Spinal cord (tissue), 10 donors: ENCODE measurements at places on chromosomes 5 and 9. TPM values are rescaled to one million over a fixed set of nuclear protein-coding genes. Genes with fewer than 3 reads are reported as not detected.
A peak's percentile ranks its signal among the peaks of the same experiment; 100 is the strongest.

TMOD1 gene
- total RNA-seq = 27.3 TPM

PCDHB3 gene
- total RNA-seq = 5.5 TPM

- peaks cover 10% of the 10 kb centered on the region for H3K4me1 ChIP-seq
- H3K4me3 ChIP-seq = no peak overlapping the region
- peaks cover 48% of the 10 kb centered on the region for H3K36me3 ChIP-seq
- H3K27ac ChIP-seq = no peak overlapping the region
- DNase-seq = no peak
Observed at GRCh38 chr9:135095470-135096407, 8.3 kb downstream of the OLFM1 start.

LNPEP gene
- total RNA-seq = 98.3 TPM

GRCh38 chr5:76610196-76610595 is 13.0 kb downstream of the F2RL2 start:
- no peak overlapping the region for H3K4me3 ChIP-seq
- no peak for DNase-seq
- peaks cover 3% of the 10 kb centered on the region for H3K4me1 ChIP-seq

DNA sequence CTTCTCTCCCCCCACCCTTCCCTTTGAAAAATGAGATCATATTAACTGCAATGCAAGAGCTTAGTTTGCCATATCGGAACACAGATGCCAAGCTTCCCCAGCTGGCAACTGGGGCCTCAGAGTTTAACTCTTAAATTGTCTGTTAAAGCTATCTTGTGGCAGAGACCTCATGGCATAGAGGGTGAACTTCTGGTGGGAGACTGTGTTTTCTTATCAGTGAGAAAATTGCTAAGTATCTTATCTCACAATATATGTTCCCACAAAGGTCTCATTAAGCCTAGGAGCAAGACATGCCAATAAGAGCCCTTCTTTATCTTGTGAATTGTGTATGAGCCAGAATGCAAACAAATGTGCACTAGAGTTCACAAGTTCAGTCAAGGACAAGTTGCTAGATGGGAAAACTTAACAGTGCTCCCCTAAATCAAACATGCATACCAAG is 12.3 kb downstream of the NFIB start:
- no peaks in the 10 kb centered on the region for H3K27me3 ChIP-seq
- H3K4me1 ChIP-seq = peaks cover 11% of the 10 kb centered on the region
- H3K27ac ChIP-seq = peak overlapping the region; percentile 72
- H3K36me3 ChIP-seq = no peaks in the 10 kb centered on the region
- no peak for DNase-seq

RAD50 gene
- 27.7 TPM for total RNA-seq

GRCh38 chr9:82532504-82533180 is 530.3 kb downstream of the RASEF start:
- no peak overlapping the region for H3K27ac ChIP-seq
- H3K4me3 ChIP-seq = no peak overlapping the region
- peak; percentile 47 for DNase-seq
- H3K36me3 ChIP-seq = no peaks in the 10 kb centered on the region
- H3K27me3 ChIP-seq = no peaks in the 10 kb centered on the region

SLC25A2 gene
- not detected for total RNA-seq

DNA sequence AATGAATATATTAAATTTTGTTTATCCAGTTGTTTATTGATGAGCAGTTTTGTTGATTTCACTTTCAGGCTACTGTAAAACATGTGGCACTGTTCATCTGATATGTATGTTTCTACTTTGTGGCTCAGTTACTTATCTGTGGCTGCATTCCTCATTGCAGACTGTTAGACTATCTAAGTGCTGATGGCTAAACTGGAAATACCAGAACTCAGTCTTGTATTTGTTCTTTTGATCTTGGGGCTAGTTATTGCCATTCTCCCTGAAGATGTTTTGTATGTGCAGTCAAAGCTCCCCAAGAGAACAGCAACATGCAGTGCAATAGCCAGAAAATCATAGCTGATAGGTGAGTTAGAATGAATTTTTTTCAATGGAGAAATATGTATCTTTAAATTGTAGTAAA is 162.2 kb downstream of the GADD45G start:
- no peak for DNase-seq
- H3K4me1 ChIP-seq = peaks cover 5% of the 10 kb centered on the region
- no peaks in the 10 kb centered on the region for H3K36me3 ChIP-seq

- no peak overlapping the region for H3K27ac ChIP-seq
- H3K4me3 ChIP-seq = no peak overlapping the region
- DNase-seq = no peak
- peaks cover 4% of the 10 kb centered on the region for H3K36me3 ChIP-seq
- H3K4me1 ChIP-seq = no peaks in the 10 kb centered on the region
Observed at GRCh38 chr5:90810211-90810610, 251.6 kb downstream of the ADGRV1 start.

DNA sequence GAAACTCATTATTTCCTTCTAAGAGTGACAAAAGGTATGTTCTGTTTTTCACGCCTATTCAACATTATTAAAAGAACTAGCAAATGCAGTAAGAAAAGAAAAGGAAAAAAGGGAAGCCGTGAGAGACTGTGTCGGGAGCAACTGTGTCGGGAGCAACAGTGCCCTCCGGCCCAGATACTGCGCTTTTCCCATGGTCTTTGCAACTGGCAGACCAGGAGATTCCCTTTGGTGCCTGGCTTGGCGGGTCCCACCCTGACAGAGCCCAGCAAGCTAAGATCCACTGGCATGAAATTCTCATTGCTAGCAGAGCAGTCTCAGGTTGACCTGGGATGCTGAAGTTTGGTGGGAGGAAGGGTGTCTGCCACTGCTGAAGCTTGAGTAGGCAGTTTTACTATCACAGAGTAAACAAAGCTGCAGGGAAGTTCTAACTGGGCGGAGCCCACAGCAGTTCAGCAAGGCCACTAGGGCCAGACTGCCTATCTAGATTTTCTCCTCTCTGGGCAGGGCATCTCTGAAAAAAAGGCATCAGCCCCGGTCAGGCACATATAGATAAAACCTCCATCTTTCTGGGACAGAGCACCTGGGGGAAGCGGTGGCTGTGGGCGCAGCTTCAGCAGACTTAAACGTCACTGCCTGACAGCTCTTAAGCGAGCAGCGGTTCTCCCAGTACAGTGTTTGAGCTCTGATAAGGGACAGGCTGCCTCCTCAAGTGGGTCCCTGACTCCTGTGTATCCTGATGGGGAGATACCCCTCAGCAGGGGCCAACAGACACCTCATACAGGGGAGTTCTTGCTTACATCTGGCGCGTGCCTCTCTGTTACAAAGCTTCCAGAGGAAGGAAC is 1237.4 kb upstream of the CDH18 start:
- no peak overlapping the region for H3K27ac ChIP-seq
- no peaks in the 10 kb centered on the region for H3K4me1 ChIP-seq
- H3K4me3 ChIP-seq = no peak overlapping the region
- no peaks in the 10 kb centered on the region for H3K27me3 ChIP-seq
- no peak for DNase-seq

ALDH1A1 gene
- total RNA-seq = 26.4 TPM

DNA sequence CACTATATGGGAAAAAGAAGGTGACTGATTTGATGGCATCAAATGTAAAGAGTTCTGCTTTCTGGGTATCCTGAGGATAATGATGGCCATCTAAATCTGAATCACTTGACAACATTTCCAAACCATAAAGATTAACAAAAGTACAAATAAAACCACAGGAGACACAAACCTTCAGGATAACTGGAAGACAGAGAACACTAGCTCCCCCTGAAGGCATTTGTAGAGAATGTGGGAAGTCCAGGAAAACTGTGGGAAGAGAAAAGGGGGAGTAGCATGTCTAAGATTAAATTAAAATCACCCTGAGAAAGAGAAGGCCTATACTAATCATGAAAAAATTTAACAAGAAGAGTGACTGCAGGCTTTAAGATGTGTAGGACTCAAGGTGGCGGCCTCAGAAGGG is 116.2 kb downstream of the PRELID2 start:
- DNase-seq = peak; percentile 20
- no peaks in the 10 kb centered on the region for H3K27me3 ChIP-seq
- H3K27ac ChIP-seq = no peak overlapping the region
- H3K4me3 ChIP-seq = no peak overlapping the region
- no peaks in the 10 kb centered on the region for H3K36me3 ChIP-seq
- H3K4me1 ChIP-seq = no peaks in the 10 kb centered on the region
